Chondrocyte (in vitro differentiated cells): ENCODE measurements at places on chromosomes 4 and X. TPM values are rescaled to one million over a fixed set of nuclear protein-coding genes. Genes with fewer than 3 reads are reported as not detected.

ANOS1 gene
- total RNA-seq: 9.6 to 23.1 TPM (median 22.3 TPM) in 3 replicates

DNA sequence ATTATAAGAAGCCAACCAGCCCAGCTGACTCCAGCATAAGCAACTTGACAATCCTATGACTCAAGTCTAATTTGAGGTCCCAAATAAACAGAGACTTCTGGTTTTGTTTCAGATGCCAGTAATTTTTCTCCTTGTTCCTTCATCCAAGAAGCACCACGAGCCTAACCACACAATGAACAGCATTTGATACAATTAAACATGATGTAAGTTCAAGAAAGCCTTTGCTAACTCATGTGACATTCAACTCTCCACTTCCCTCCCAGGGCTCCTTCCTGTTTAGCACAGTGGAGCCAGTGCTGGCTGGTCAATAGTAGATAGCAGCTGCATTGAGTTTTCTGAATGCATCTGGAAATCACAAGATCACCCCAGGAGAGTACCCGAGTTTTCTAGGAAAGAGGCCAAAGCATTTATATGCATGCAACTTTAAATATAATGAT, 206.3 kb downstream of the ARHGAP24 start:
- peaks cover 17% of the 10 kb centered on the region for H3K4me1 ChIP-seq
- H3K4me3 ChIP-seq: no peak overlapping the region
- DNase-seq: no peak

- H3K4me1 ChIP-seq: no peaks in the 10 kb centered on the region
- H3K36me3 ChIP-seq: no peaks in the 10 kb centered on the region
- H3K27ac ChIP-seq: no peak overlapping the region
- DNase-seq: no peak
- no peak overlapping the region for H3K4me3 ChIP-seq
- peaks cover 2% of the 10 kb centered on the region for H3K27me3 ChIP-seq
These were observed 301.9 kb downstream of the TLL1 start for GRCh38 chr4:166174717-166175490.

DNA sequence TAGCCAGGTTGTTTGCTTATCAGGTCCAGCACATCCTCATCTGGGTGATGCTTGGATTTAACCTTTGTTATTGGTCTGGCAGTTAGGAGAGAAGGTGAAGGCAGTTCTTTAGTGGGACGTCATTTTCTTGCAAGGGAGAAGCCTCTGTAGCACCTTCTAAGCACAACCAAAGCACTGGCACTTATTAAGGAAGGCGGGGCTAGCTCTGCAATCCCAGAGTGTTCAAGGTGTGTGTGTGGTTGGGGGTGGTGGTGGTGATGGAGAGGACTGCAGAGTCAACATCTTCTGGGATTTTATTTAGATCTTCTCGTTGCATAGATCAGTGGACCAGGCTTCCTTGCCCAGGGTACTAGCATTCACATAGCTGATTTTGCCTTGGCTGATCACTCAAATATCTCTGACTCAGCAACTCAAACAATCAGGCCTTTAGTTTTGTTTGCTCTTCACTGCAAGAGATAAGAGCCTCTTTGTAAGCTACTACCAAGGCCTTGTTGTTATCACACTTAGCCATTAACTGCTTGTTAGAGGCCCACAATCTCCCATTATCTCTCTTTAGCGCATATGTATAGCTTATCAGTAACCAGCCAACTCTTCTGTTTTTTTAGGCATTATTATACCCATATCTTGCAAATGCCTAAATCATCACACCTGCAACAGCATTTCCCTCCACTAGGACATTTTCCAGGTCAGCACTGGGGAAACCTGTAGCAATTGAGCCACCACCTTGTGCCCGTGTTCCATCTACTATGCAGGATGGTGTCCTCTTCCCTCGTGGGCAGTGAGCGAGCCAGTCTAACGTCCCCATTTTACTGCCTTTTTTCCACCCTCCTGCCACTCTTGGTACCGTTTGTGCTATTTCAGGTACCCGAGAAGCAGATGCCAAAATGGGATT, 36.5 kb upstream of the LINC00632 start:
- no peaks in the 10 kb centered on the region for H3K36me3 ChIP-seq
- DNase-seq: no peak
- H3K27ac ChIP-seq: no peak overlapping the region
- H3K27me3 ChIP-seq: peaks cover 14% of the 10 kb centered on the region
- no peaks in the 10 kb centered on the region for H3K4me1 ChIP-seq
- H3K4me3 ChIP-seq: no peak overlapping the region
